ENCODE measurements at places on chromosomes 4 and X. TPM values are rescaled to one million over a fixed set of nuclear protein-coding genes. Genes with fewer than 3 reads are reported as not detected.

Gene FOXP3
- 0.11 TPM for total RNA-seq

Gene SSX1
- total RNA-seq, result not detected

Gene RRH
- total RNA-seq, result 0.44 TPM

Gene GPR50
- 0.06 TPM for total RNA-seq

Gene OTC
- total RNA-seq, result 0.22 TPM

Gene IL21
- total RNA-seq, result not detected

Gene S100P
- 4.8 TPM for total RNA-seq

Gene USP26
- total RNA-seq, result not detected

Gene MAGEB17
- 0.11 TPM for total RNA-seq

Gene NAT8L
- total RNA-seq, result 13.8 TPM

All from spinal cord (tissue), 10 donors.